Stimulated activated CD8-positive, alpha-beta memory T cell treated with anti-CD3 and anti-CD28 coated beads, Interleukin-12 subunit alpha, Interleukin-12 subunit beta, amount 100 ng/mL, for 4 hours (primary cell): ENCODE measurements at places on chromosomes 12 and 14.

GRCh38 chr12:113207613-113208040 is 13.6 kb upstream of the TPCN1 start:
- DNase-seq, result no peak

- no peak for DNase-seq
Observed at GRCh38 chr12:96371790-96372699, 28.2 kb downstream of the CDK17 start.

GRCh38 chr14:95725685-95726336 is 11.9 kb upstream of the TCL1A start:
- no peak for DNase-seq

GRCh38 chr14:31692376-31692781 is 131.2 kb downstream of the NUBPL start:
- DNase-seq, result no peak

DNA sequence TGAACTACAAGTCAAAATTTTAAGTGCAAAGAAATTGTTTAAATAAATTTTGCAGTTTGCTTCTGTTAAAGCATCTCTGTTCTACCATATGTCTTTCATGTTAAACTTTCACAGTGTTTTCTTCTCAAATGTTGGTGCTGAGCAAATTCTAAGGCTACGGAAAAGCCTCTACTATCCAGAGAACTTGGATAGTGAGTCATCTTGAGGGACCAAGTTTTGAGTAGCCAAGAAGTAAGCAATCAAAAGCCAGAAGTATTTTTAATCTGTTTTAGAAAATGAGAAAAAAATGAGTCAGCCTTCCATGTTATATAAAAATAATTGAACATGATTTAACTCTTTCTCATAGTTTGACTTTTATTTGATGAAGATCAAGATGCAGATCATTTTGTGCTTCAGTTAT is 3.3 kb downstream of the BRMS1L start:
- DNase-seq, result no peak

- DNase-seq, result peak; percentile 6
Observed at GRCh38 chr12:75641031-75641780, 129.8 kb upstream of the KRR1 start.

DNA sequence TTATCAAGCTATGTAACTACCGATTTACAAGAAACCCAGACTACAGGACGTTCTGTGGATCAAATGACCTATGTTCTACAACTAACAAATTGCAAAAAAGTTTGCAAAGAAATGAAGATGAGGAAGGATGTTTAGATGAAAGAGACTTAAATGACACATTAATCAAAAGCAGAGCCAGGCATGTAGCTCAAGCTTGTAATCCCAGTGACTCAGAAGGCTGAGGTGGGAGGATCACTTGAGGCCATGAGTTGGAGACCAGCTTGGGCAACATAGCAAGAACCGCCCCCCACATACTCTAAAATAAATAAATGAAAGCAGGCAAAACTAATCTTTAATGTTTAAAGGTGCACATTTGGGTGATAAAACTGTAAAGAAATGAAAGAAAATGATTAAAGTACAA is 331.9 kb downstream of the BTG1 start:
- no peak for DNase-seq

- no peak for DNase-seq
Observed at GRCh38 chr12:90936230-90937005, 18.6 kb downstream of the CCER1 start.

DNA sequence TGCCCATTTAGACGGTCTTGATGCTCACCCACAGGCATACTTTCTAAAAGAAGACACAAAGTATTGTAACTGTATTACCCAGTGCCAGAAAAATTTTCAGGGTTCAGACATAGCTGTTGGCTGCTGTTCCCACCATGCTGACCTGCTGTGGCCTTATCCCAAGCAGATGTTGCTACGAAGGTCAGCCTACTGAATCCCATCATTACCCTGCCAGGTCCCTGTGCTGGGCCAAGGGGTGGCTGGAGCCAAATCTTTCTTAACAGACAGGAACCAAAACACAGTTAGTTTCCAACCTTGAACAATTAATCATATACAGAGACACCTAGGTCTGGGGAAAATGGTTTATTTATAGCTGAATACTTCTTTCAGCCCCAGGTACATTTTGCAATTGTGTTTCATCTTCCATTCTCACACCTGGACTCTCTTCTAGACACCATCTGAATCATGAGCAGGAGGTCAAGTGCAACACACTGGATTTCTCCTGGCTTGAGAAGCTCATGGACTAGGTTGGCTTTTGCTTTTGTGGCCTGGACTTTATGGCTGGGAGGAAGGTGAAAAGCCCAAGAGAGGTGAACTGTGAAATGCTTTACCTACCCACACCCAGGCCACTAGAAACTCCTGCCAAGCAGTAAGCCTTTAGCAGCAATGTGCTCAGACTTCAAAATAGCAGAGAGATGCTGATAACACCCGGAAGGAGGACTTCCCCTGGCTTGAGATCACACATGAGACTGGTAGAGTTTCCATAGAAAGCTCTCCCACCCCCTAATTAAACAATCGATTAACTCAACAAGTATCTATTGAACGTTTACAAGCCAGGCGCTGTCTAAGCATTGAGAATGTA is 150.1 kb downstream of the SUDS3 start:
- DNase-seq, result no peak

DNA sequence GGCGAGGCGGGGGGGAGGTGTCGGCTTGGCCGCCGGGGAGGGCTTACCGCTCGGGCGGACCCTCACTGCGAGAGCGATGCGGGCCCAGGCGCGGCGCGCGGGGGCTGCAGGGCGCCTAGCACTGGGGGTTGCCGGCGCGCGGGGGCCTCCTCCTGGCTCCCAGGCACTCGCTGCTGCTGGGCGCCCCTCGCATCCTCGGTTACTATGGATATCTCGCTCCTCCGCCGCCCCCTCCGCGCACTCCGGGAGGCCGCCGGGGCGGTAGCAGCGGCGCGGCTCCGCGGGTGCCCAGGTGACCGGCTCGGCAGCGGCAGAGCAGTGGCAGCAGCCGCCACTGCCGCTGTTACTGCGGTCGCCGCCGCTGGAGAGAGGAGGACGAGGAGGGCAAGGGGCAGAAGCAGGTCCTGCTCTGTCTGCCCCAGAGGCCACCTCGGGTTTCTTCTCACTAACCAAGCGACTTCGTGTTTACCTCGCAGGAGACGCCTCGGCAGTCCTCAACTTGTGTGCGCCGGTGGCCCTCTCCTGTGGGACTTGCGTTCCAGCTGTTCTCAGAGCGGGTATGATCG is 250.1 kb downstream of the APAF1 start:
- DNase-seq, result no peak

GRCh38 chr12:19850346-19851065 is 411.2 kb downstream of the AEBP2 start:
- no peak for DNase-seq

GRCh38 chr12:100077367-100077766 is 65.3 kb downstream of the BLTP3B start:
- DNase-seq, result no peak

- DNase-seq, result no peak
Observed at GRCh38 chr12:26238341-26239121, 43.2 kb downstream of the SSPN start.

DNA sequence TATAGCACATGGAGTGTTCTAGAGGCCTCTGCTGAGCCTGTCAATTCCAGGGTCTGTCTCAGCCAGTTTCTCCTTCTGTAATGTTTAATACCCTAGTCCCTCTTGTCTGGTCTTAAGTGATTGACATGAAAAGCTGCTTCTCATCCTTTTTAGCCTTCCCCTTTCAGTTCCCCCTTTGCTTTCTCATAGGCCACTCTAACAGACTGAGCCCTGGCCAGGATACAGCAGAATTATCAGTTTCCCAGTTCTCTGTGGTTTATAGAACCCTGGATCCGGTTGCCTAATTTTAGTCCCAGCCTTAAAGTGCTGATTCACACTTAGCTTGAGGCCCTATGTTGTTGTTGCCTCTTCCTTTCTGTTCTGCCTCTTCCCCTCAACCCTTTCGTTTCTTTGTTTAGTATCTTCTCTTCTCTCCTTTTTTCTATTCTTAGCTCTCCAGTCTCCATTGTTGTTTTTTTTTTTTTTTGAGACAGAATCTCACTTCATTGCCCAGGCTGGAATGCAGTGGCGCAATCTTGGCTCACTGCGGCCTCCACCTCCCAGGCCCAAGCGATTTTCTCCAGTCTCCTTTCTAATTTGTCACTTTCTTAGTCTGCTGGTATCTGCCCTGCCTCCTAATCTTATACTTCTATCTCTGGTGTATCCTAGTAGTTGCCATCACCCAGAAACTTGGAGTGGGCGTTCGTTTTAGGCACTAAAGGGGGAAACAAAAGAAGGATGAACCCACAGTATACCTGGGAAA is 2.9 kb upstream of the BIN2 start:
- DNase-seq, result no peak

DNA sequence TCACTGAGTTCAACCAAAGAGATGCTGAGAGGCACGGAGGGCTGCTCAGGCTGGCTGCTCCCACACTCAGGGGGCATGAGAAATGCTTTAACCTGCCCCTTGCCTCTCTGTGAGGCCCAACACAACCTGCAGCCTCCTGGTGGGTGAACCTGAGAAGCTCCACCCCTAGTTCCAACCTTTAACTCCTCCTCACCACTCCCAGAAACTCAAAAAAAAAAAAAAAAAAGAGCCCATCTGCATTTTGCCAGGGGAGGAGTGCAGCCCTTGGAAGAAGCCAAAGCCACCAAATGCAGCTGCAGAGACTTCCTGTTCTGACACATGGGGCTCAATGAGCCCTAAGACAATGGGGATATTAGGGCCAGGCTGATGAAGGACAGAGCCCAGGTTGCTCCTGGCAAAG is 8.9 kb downstream of the KRT4 start:
- no peak for DNase-seq

GRCh38 chr14:92963301-92964123 is 40.6 kb downstream of the CHGA start:
- no peak for DNase-seq

DNA sequence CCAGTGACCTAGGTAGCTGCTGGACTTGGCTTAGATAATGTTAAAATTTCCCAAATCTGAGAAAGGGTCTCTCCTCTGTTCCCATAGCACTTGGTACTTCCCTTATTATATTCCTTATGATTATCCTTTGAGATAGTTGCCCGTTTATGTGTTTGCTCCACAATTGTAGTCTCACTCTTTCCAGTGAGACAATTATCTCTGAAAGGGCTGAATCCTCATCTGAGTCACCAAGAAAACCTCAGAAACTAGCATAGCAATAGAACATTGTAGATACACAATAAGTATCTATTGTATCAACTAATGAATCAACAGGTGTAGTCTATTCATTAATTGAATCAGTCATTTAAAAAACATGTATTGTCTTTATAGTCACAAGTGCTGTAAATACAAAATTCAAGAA is 119.1 kb upstream of the FAR2 start:
- DNase-seq, result no peak

DNA sequence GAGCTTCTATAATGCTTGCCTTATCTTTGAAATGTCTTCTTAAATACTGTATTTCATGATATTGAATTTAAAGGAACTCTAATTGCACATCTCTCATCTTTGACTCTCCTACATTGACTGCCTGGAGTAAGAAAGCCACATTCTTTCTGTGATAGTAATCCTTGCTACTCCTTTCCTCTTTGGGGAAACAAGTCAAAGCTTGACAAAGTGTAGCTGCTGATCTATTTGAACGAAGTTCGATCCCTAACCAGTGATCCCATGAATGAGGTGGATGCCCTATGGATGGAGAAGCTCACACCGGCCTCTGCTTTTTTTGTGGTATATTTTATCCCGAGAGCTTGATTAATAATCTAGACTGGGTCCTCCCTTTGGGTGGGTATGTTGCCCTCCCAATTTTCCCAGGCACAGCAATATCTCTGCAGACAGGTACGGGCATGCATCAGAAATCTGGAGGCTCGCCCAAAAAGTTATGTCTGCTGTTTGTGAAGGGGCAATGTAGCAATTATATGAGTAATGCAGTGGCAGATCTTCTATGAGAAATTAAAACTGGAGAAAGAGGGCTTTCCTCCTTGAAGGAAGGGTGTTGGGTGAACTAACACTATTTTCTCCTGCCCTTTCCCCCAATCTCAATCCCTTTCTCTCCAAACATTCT is 163.0 kb upstream of the FRMD6 start:
- no peak for DNase-seq

- DNase-seq, result no peak
Observed at GRCh38 chr12:32651151-32651955, 27.7 kb upstream of the DNM1L start.

- no peak for DNase-seq
Observed at GRCh38 chr12:93122569-93123091, 193.5 kb upstream of the EEA1 start.

GRCh38 chr12:102316723-102317122 is 119.1 kb upstream of the PMCH start:
- DNase-seq, result no peak

DNA sequence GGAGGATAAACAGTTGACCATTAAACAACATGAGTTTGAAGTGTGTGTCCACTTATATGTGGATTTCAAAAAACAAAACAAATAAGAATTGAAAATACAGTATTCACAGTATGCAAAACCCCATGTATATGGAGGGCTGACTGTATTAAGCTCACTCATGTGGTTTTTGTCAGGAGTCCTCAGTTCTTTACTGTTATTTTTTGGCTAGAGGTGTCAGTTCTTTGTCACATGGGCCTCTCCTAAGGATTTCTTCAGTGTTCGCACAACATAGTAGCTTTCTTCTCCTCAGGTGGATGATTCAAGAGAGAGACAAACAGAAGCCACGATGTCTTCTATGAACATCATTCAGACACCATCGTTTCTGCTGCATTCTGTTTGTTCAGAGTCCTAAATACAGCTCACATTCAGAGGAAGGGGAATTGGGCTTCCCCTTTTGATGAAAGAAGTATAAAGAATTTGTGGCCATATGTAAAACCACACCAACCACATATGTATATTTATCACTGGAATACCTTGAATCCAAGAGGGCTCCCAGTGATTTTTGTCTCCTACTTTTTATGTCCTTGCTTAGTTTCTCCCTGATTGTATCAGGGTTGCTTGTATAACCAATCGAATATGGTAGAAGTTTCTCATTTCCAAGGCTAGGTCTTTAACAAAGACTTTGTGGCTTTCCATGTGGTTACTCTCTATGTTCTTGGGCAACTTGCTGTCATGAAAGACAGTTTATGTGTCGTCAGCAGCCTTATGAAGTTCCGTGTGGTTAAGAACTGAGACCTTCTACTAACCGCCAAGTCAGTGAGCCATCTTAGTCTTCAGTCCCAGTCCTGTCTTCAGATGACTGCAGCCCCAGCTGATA is 18.9 kb downstream of the MNAT1 start:
- DNase-seq, result peak; percentile 23
